ENCODE measurements at places on chromosomes 2 and 18. TPM values are rescaled to one million over a fixed set of nuclear protein-coding genes. Genes with fewer than 3 reads are reported as not detected.

Gene STEAP3
- 17.2 TPM for total RNA-seq

Gene LOXL3
- total RNA-seq, result 3.1 TPM

Gene MDH1B
- total RNA-seq, result 23.9 TPM

Gene EIF2B4
- 33.1 TPM for total RNA-seq

Gene TUBA4B
- total RNA-seq, result not detected

Gene ANO7
- 100 TPM for total RNA-seq

Gene UGT1A5
- not detected for total RNA-seq

Gene SERPINB10
- total RNA-seq, result not detected

Gene DLGAP1
- 4.1 TPM for total RNA-seq

Gene GALNT14
- total RNA-seq, result 19.2 TPM

Gene REG1A
- 609 TPM for total RNA-seq

Gene TMEM37
- total RNA-seq, result 242 TPM

Gene MROH2A
- total RNA-seq, result 0.27 TPM

Gene KCNIP3
- total RNA-seq, result 11.4 TPM

Gene ST6GAL2
- 0.27 TPM for total RNA-seq

Gene SMYD5
- 5.1 TPM for total RNA-seq

Gene APCDD1
- 5.4 TPM for total RNA-seq

Gene MLPH
- total RNA-seq, result 82.5 TPM

Gene ABCG8
- total RNA-seq, result 17.6 TPM

Gene CGREF1
- not detected for total RNA-seq

Gene EHBP1
- total RNA-seq, result 51.2 TPM

Gene LDAH
- 14.4 TPM for total RNA-seq

Gene CHAC2
- not detected for total RNA-seq

Gene CEP192
- total RNA-seq, result 31.6 TPM

Gene PLEKHA3
- 13.3 TPM for total RNA-seq

Data from Peyer's patch (tissue), 4 donors.